Nasal cavity respiratory epithelium epithelial cell of viscerocranial mucosa (primary cell): ENCODE measurements at places on chromosomes 7 and 10. TPM values are rescaled to one million over a fixed set of nuclear protein-coding genes. Genes with fewer than 3 reads are reported as not detected.

ADRA2A gene
- total RNA-seq, result not detected in 2 replicates

CEP55 gene
- total RNA-seq, result 0.50 and 1.0 TPM in 2 replicates

NEBL gene
- total RNA-seq, result 8.5 and 38.3 TPM in 2 replicates

CTAGE15 gene
- total RNA-seq, result 1.0 TPM in 1 of 2 replicates, not detected in the other

SFRP5 gene
- total RNA-seq, result not detected in 2 replicates

NEURL1 gene
- 1.6 and 2.7 TPM in 2 replicates for total RNA-seq

TLX1 gene
- not detected in 2 replicates for total RNA-seq

HOXA5 gene
- total RNA-seq, result not detected in 2 replicates

GPR146 gene
- total RNA-seq, result 0.68 and 1.2 TPM in 2 replicates

NUTM2B gene
- 0.50 and 0.68 TPM in 2 replicates for total RNA-seq

ATOH7 gene
- not detected in 2 replicates for total RNA-seq

CYCS gene
- total RNA-seq, result 87.8 and 110 TPM in 2 replicates

CYREN gene
- total RNA-seq, result 52.6 and 75.1 TPM in 2 replicates

OPALIN gene
- not detected in 2 replicates for total RNA-seq

INTS15 gene
- total RNA-seq, result 9.9 and 12.3 TPM in 2 replicates

AFAP1L2 gene
- total RNA-seq, result 9.3 and 18.8 TPM in 2 replicates

WNT8B gene
- total RNA-seq, result not detected in 2 replicates

MYL10 gene
- not detected in 2 replicates for total RNA-seq

FKBP6 gene
- not detected in 2 replicates for total RNA-seq
